Heart left ventricle (tissue), 16 donors: ENCODE measurements at places on chromosomes 1 and 21.

GRCh38 chr1:96427616-96428015 is 294.0 kb upstream of the PTBP2 start:
- no peak overlapping the region for H3K4me3 ChIP-seq
- no peaks in the 10 kb centered on the region for H3K36me3 ChIP-seq
- no peak overlapping the region for H3K27ac ChIP-seq
- no peaks in the 10 kb centered on the region for H3K27me3 ChIP-seq
- no peak for DNase-seq

DNA sequence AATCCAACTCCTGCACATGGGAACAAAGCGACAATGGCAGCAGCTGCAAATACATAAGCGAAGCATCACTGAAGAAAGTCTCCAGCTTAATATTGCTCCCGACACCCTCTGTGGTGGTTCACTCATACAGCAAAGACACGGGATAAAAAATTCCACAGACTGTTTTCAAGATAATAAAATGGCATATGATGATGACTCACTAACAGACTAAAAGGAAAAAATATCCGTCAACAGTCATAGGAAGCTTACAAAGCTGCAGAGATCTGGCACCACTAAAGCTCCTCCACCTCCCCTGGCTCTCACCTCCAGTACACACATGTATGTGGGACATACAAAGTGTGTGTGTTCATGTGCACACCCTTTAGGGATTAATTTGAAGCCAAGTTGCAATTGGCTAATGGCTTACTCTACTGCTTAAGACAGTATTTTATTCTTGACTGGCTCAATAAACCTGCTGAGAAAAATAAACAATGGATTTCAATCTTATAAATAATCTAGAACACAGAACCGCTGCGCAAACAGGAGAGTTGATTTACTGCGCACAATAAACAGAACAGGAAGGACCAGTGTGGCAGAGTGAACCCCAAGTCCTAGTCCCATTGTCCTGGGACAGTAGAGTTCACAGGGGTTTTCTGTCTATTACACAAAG is 94.4 kb downstream of the SLC45A1 start:
- no peak for DNase-seq
- H3K4me3 ChIP-seq: no peak overlapping the region
- H3K4me1 ChIP-seq: peaks cover 98% of the 10 kb centered on the region
- H3K36me3 ChIP-seq: peaks cover 74% of the 10 kb centered on the region

DNA sequence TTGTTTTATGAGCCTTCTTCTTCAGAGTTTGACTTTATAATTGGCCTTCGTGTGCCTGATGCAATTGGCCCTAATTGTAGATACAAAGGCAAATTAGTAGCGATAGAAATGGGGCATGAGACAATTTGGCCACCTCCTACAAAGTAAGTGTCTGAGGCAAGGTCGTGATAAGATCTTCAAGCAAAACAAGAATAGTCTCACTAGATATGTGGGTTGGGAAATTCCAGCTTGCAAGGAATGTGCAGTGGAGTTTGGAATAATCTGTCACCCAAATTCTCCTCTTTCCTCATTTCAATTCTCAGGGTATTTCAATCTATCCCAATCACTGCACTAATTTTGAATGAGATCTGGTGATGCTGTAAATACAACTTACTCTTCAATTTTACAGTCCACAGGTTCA is 11.4 kb upstream of the TSNAX start:
- H3K27me3 ChIP-seq: no peaks in the 10 kb centered on the region
- H3K27ac ChIP-seq: no peak overlapping the region
- no peaks in the 10 kb centered on the region for H3K36me3 ChIP-seq
- no peak for DNase-seq

GRCh38 chr1:113759333-113760101 is at the start of gene PHTF1:
TSS of gene PHTF1 (minus strand) at chr1:113759486. CDS start at chr1:113758703, 783 bp downstream.
- peaks cover 14% of the 10 kb centered on the region for H3K36me3 ChIP-seq
- H3K27me3 ChIP-seq: no peaks in the 10 kb centered on the region
- peaks cover 3% of the 10 kb centered on the region for H3K4me1 ChIP-seq
- DNase-seq: peak; percentile 85
- peak within 1 kb of the TSS; percentile 90 for H3K27ac ChIP-seq
- H3K4me3 ChIP-seq: peak within 1 kb of the TSS; percentile 57

DNA sequence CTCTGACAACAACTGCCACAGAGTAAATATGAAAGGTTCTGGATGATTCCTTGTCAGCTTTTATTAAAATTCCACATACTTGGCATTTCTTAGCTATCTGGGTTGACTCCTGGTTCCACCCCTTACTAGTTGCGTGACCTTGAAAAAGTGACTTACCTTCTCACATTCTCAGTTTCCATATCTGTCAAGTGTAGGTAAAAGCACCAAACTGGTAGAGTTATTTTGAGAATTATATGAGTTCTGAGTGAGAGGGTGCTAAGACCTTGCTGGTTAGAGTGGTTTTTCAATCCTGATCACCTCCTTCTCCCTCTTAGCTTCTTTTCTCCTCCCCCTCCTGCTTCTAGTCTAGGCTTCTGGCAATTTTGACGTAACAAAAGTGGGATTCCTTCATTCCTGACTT is 83.4 kb upstream of the ABCD3 start:
- peak overlapping the region; percentile 74 for H3K27ac ChIP-seq
- no peaks in the 10 kb centered on the region for H3K36me3 ChIP-seq
- no peak overlapping the region for H3K4me3 ChIP-seq
- H3K27me3 ChIP-seq: peaks cover 8% of the 10 kb centered on the region
- H3K4me1 ChIP-seq: peaks cover 18% of the 10 kb centered on the region

- peaks cover 9% of the 10 kb centered on the region for H3K4me1 ChIP-seq
- no peaks in the 10 kb centered on the region for H3K27me3 ChIP-seq
- H3K4me3 ChIP-seq: no peak overlapping the region
These were observed 2.0 kb downstream of the ATP13A2 start for GRCh38 chr1:17009706-17010105.

DNA sequence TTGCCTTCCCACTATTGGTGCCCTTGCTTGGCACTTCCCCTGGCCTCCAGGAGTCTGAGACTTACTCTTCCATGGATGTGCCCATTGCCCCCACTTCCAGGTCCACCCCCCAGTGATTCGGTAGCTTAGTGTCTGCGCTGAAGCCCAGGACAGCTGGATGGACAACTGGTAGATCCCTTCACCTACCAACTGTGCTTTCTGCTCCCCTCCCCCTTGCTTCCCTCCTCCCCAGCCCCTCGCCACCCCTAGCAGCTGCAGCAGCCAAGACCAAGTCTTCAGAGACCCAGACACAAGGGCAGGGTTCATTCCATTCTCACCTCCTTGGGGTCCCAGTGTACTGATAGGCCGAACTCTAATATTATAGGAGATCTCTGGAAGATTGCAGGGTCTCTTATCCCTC is 6.9 kb downstream of the LMNA start:
- no peak for DNase-seq
- peak overlapping the region; percentile 98 for H3K27ac ChIP-seq
- H3K4me1 ChIP-seq: peaks cover 79% of the 10 kb centered on the region
- H3K4me3 ChIP-seq: no peak overlapping the region

GRCh38 chr1:9376430-9376829 is 83.7 kb downstream of the SPSB1 start:
- no peaks in the 10 kb centered on the region for H3K27me3 ChIP-seq
- H3K27ac ChIP-seq: no peak overlapping the region
- DNase-seq: no peak

GRCh38 chr1:55632906-55633305 is 417.7 kb upstream of the USP24 start:
- no peaks in the 10 kb centered on the region for H3K27me3 ChIP-seq
- H3K36me3 ChIP-seq: no peaks in the 10 kb centered on the region
- DNase-seq: no peak
- no peak overlapping the region for H3K27ac ChIP-seq

GRCh38 chr1:17576519-17576853 is 37.0 kb downstream of the ARHGEF10L start:
- no peak overlapping the region for H3K27ac ChIP-seq
- H3K36me3 ChIP-seq: no peaks in the 10 kb centered on the region
- no peak for DNase-seq
- no peak overlapping the region for H3K4me3 ChIP-seq
- no peaks in the 10 kb centered on the region for H3K27me3 ChIP-seq
- H3K4me1 ChIP-seq: peaks cover 8% of the 10 kb centered on the region

DNA sequence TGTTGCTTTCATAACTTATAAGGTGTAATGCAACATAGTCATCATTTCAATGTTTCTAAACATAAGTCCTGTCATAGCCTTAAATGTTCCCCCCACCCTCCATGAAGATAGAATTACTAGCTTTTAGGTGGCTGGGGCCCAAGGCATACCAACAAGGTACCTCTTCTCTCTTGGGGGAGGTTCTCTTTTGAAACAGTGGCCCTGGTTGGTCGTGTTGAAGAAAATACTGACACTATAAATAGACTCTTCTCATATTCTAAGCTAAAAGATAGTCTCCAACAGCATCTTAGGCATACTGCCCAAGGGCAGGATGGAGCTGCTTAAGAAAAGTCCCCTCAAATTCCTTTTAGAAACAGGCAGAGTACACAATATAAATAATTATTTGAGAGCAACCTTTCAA is 255.0 kb downstream of the FAF1 start:
- no peaks in the 10 kb centered on the region for H3K27me3 ChIP-seq
- no peak overlapping the region for H3K4me3 ChIP-seq
- no peaks in the 10 kb centered on the region for H3K36me3 ChIP-seq
- H3K27ac ChIP-seq: no peak overlapping the region
- H3K4me1 ChIP-seq: no peaks in the 10 kb centered on the region

- H3K27me3 ChIP-seq: no peaks in the 10 kb centered on the region
- no peak overlapping the region for H3K27ac ChIP-seq
- H3K4me1 ChIP-seq: no peaks in the 10 kb centered on the region
- no peak for DNase-seq
- no peak overlapping the region for H3K4me3 ChIP-seq
These were observed 27.4 kb downstream of the URB2 start for GRCh38 chr1:229653420-229653819.

DNA sequence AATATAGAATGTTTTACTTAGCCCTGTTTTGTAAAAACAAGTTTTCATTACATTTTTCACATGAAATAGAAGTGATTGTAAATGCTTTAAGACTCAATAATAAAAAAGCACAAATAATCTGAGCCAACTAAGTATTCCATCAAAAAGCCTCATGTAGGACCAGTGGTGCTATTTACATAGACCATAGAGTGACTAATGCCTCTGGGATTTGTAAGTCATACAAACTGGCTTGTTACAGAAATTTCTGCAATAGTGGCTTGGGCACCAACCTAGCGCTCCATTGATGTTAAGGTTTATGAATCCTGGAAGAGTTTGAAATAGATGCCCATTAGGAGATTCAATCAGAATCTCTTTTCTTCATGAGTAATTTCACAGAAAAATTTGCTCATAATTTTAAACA is 31.9 kb downstream of the ZMYM1 start:
- no peak for DNase-seq
- H3K27ac ChIP-seq: no peak overlapping the region
- H3K27me3 ChIP-seq: no peaks in the 10 kb centered on the region
- H3K36me3 ChIP-seq: no peaks in the 10 kb centered on the region

DNA sequence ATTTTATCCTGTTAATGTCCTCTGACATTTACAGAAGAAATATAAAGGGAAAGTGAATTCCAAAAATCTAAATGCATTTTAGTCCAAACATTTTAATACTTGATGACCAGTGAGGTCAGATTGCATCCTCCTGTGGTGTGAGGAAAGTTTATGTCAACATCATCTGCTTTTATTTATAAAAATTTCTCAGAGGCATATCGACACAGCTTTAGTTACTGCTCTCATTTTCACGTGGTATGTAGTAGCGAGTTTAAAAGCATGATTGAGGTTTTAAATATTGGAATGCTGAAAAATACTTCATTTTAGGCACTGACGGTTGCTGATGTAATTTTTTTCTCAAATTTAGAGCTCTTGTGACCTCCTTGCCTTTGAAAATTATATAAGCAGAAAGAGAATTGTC is 234.8 kb downstream of the HMCN1 start:
- no peaks in the 10 kb centered on the region for H3K27me3 ChIP-seq
- no peaks in the 10 kb centered on the region for H3K4me1 ChIP-seq
- H3K4me3 ChIP-seq: no peak overlapping the region
- no peak for DNase-seq
- peak overlapping the region; percentile 39 for H3K27ac ChIP-seq

DNA sequence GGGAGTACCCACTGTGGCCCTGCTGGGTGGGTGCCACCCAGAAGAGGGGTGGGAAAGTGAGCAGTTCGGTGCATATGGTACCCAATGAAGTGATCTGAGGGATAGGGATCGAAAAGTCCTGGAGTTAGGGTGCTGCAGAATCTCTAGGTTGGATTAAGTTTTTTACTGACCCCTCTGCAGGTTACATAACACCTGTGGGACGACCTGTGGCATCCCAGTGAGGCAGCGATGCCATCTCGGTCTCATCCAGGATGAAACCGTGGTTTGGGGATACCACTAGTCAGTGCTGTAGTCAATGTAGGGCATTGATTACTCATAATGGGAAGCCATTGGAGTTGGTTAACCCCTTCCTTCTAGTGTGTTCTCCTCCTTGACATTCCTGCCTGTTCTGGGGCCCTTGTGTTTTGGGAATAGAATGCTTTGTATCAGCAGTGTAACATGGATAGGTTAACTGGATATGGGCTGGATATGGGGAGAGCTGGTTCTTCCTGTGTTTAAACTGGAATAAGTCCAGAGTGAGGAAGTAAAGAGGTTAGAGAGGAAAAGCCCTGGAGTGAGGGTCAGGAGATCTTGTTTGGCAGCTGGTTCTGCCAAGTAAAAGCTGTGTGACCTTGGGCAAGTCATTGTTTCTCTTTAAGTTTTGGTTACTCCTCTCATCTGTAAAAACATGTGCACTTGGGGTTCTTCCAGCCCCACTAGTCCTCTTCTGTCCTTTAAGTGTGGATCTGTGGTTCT is 42.8 kb upstream of the ATF3 start:
- H3K36me3 ChIP-seq: no peaks in the 10 kb centered on the region
- no peak for DNase-seq
- no peak overlapping the region for H3K27ac ChIP-seq
- H3K27me3 ChIP-seq: no peaks in the 10 kb centered on the region
